ENCODE measurements at places on chromosomes 7 and 10.

GRCh38 chr7:89809291-89809690 is 345.0 kb upstream of the STEAP1 start:
- DNase-seq = no peak

GRCh38 chr7:84502239-84502638 is 307.6 kb upstream of the SEMA3A start:
- DNase-seq = no peak

GRCh38 chr7:43799605-43800004 is 41.1 kb downstream of the BLVRA start:
- DNase-seq = peak; percentile 6

DNA sequence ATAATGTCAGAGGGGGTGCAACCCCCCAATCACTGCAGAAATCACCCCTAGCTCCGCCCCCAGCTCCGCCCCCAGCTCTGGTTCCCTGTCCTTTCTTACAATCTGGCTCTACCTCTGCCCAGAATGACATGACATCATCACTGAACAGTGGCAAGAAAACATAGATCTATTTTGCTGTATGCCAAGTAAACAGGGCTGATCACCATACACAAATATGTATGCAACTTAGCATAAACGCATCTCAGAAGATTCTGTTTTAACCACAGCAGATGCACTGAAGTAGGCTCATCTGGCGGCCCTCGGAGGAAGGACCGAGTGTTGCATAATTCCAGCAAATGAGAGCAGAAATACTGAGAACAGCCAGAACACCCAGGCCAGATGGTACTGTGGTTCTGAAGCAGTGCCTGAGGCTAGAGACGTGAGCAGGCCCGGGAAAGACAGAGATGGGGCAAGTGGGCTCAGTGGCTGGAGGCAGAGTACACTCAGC is 293.3 kb upstream of the KLF14 start:
- DNase-seq = peak; percentile 81

DNA sequence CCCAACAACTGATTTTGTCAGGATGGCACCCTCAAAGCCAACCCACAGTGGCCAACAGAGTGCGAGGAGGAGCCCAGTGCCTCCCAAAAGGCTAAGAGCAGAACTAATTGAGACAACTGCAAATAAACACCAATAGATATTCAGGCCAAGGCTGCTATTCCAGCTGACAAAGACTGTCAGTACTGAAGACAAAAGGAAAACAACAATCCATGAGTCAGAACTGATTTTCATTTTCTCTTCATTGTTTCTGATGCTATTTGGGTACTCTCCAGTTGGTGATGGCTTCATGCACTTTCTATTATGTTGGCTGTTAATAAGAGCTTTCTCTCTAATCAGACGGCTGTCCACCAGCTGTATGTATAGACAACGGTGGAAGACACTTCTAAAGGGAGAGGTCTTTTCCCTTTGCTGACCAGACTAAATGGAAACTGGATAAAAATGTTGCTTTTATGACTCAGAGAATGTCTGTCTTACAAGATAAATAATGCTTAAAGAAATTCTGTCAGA is 515.9 kb downstream of the PARD3 start:
- DNase-seq = peak; percentile 56

- DNase-seq = no peak
Measured at GRCh38 chr10:106971411-106971831, 193.1 kb downstream of the SORCS1 start.

DNA sequence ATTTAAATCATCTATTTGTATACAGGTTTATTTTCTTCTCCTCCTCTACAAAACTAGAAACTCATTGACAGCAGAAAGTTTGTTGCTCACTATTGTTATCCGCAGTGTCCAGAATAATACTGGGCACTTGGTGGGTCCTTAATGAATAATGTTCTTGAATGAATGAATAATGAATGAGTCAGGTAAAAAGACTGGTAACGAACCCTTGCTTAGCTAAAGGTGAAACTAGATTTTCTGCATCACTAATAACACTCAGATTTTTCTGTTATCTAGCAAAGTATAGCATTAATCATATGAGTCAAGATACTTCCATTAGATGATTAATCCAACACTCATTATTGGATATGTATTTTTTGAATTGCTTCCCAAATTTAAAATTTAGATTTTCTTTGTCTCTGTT is 953.2 kb downstream of the SORCS3 start:
- no peak for DNase-seq

DNA sequence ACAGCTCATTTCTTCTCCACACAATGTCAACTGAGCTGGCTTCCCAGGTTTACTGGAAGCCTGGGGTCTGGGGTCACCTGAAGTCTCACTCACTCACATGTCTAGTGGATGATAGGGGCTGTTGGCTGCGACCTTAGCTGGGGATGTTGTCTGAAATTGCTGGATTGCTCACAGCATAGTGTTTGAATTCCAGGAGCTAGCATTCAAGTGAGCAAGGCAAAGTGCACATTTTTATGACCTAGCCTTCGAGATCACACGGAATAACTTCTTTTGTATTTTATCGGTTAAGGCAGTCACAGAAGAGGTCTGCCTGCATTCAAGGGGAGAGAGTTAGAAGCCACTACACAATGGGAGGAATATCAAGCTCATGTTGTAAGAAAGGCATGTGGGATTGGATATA is 3.6 kb downstream of the TEX47 start:
- DNase-seq = no peak

DNA sequence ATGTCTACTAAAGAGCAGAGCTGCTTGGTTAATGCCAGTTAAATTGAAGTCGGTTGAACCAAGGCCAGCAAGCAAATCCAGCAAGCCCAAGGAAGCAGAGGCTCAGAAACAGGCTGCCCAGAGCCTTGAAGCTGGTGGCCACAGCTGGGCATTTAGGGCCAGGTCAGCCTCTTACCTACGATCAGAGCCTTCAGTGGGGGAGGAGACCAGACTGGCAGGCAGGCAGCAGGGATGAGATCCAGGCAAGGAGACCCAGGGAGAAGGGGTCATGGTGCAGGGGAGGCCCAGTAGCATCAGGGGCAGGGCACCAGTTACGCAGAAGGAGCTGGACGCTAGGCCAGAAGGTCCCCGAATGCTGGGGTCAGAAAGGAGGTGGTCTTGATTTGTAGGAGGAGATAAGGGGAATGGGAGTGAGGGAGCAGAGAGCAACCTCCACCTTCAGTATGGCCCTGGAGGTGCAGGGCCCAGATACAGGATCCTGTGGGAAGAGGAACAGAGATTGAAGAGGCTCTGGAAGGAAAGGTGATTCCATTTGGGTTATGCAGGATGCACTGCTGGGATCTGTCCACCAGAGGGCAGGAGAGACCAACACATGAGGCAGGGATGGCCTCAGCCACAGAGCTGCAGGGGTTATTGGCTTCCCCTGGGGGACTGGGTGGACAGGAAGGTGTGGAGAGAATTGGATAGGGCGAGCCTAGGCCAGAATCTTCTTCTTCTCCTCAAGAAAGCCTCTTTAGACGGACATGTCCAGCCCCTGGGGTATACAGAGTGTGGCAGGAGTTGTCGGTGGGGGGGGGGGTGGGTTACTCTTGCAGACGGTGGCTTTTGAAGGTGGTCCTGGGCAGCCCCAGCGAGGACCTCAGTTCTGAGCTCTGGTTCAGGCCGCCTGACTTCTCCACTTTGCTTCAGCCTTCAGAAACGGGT is 132.6 kb upstream of the PODXL start:
- peak; percentile 68 for DNase-seq

- peak; percentile 94 for DNase-seq
Measured at GRCh38 chr7:120996333-120996987, 7.9 kb downstream of the CPED1 start.

- peak; percentile 76 for DNase-seq
Measured at GRCh38 chr7:37247861-37248260, 200.8 kb downstream of the ELMO1 start.

GRCh38 chr7:40850017-40850416 is 715.2 kb downstream of the SUGCT start:
- DNase-seq = no peak

GRCh38 chr7:79820387-79820786 is 314.2 kb upstream of the GNAI1 start:
- peak; percentile 72 for DNase-seq

- no peak for DNase-seq
Measured at GRCh38 chr10:77401683-77402082, 235.9 kb downstream of the KCNMA1 start.

- DNase-seq = peak; percentile 36
Measured at GRCh38 chr7:45689011-45689796, 115.0 kb downstream of the ADCY1 start.

- no peak for DNase-seq
Measured at GRCh38 chr10:87504307-87504639, 420 bp upstream of the MINPP1 start.

Data from cardiac fibroblast (primary cell).